ENCODE measurements at places on chromosomes 4 and X.

- DNase-seq = no peak
Measured at GRCh38 chr4:10738826-10739489, 54.4 kb upstream of the CLNK start.

- no peak for DNase-seq
Measured at GRCh38 chrX:437661-438390, 51.1 kb upstream of the PPP2R3B start.

GRCh38 chr4:172787111-172787510 lies 381.5 kb upstream of the GALNT7 start:
- DNase-seq = no peak

DNA sequence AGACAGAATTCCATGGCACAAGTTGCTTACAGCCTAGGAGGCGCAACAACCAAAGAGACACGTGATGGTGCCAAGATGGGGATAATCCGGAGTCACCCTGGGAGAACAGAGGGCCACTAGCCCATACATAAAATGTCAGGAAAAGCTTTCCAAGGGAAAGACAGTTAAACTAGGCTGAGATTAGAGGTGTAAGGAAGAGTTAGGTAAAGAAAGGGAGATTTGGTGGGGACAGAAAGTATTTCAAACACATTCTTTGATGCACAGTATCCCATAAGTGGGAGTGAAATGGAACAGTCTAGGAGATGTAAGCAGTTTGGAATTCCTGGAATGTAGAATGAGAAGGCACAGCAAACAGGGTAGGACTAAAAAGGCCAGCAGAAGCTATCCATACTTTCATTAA lies 860.9 kb upstream of the LCORL start:
- DNase-seq = no peak

GRCh38 chrX:131649741-131650140 lies 105.9 kb downstream of the OR13H1 start:
- no peak for DNase-seq

DNA sequence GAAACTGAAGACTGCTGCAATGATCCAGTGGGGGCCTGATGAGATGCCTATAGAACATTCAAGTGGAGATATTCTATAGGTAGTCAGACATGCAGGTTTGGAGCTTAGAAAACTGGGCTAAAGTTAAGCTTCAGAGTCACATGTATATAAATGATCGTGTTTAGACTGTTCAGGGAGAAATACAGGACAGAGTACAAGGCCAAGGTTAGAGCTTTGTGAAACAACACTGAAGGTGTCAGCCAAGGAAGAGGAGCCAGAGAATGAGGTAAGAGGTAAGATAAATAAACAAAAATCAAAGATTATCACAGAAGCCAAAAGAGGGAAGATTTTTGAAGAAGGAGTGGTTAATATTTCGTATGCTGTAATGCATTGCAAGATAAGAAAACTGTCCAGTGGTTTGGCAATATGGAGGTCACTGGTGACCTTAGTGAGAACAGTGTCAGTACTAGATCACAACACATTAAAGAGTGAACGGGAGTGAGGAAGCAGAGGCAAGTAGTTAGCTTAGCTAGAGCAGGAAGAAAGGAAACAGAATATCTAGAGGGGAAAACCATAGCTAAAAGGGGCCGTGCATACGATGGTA lies 58.0 kb upstream of the KLHL13 start:
- DNase-seq = no peak

DNA sequence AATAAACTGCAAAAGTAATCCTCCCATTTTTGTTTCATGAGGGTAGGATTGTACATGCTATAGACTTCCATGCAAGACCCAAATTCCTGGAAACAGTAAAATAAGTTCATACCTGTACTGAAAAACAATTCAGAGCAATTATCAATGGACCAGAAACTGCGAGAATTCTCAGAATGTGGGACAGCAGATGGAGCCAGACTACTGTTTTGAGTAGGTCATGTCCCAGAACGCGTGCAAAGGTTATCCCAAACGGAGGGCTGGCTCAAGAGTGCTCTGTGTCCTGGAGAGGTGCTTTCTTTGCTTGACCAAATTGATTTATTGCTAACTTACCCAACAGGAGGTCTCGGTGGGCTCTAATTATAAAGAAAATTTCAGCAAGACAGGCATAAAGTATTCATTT lies 1.7 kb upstream of the MAGEH1 start:
- DNase-seq = no peak

DNA sequence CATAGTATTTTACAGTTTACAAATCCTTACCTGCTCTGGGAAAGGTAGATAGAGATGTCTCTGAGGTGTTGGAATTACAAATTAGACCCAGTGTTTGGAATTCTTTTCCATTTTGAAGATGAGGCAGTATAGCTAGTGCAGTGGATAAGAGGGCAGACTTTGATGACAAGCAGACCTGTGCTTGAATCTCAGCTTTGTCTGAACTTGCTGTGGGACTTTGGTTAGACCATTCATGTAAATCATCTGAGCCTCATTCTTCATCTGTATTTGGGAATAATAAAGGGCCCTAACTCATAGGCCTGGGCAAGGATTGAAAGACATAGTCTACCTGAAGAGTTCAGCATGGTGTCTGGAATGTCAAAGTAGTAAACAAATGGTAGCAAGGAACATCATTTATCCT lies 77.2 kb upstream of the BOD1L1 start:
- DNase-seq = no peak

DNA sequence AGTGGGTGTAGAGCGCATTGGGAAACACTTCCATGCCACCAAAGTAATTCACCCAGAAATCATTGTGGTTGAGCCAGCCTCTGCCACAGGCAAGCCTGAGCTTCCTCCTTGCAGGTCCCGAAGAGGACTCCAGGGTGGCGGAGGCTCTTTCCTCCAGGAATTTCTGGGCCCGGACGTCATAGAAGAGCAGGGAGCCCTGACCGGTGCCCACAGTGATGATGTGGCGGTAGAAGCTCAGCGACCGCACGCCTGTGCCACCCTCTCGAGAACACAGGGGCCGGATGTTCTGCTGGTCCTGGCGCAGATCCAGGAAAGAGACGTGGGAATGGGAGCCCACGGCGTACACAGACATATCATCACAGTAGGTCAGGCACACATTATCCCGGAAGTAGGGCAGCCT lies 1.3 kb downstream of the DCAF12L1 start:
- DNase-seq = no peak

DNA sequence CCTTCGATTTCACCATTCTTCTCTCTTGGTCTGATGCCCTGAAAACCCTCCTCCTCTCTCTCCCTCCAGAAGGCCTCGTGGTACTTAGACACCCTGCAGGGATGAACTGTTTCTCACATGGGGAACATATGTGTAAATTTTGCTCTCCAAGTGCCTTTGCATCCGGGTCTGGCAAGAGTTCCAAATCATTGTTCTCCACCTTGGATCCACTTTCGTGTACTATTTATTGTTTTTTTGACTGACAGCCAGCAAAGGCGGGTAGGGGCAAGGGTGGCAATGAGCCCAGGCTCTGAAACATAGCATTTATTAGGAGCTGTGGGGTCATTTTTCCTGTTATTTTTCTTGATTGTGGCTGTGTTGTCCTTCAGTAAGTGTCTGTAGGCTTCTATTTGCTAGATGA lies 81.7 kb downstream of the RTL5 start:
- no peak for DNase-seq

DNA sequence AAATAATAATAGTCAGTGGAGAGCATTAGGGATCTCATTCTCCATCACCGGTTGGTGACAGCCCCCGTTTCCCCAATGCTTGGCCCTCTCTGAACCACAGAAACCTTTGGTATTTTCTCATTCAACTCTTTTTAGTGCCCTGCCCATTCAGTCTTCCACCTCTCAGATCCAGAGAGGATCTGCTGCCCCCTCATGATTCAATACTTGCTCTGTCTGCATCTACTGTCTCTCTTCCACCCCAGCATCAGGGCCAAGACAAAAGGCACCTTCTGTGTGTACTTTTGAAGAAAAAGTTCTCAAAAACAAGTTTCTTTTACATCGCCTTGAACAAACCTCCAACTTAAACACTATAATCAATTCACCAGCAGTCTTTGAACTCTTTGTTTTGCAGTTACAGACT lies 19.3 kb downstream of the CLTRN start:
- no peak for DNase-seq

GRCh38 chrX:750812-751211 lies 120.2 kb downstream of the SHOX start:
- DNase-seq = no peak
